ENCODE measurements at places on chromosomes 5 and 9.

GRCh38 chr9:94881023-94881422 is 154.5 kb downstream of the AOPEP start:
- no peak overlapping the region for H3K4me3 ChIP-seq
- no peak overlapping the region for H3K27ac ChIP-seq
- peaks cover 3% of the 10 kb centered on the region for H3K36me3 ChIP-seq

DNA sequence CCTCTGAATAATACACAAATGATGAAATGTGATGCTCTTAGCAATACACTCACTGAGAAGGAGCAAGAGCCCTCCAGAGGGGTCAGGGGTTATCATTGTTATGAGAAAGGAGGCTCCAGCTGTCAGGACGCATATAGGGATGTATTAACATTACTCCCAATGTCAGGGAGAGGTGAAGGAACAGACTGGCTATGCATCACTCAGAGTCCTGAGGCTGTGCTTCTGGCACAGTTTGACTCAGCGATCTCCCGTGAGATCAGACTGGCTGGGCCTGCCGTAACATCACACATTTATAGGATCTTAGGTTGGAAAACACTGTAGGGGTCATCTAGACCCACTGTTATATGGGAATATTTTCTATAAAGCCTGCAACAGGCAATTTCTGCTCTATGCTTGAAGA is 226.5 kb upstream of the GLRA1 start:
- DNase-seq = no peak
- no peak overlapping the region for H3K4me3 ChIP-seq
- no peak overlapping the region for H3K27ac ChIP-seq
- peaks cover 7% of the 10 kb centered on the region for H3K27me3 ChIP-seq

DNA sequence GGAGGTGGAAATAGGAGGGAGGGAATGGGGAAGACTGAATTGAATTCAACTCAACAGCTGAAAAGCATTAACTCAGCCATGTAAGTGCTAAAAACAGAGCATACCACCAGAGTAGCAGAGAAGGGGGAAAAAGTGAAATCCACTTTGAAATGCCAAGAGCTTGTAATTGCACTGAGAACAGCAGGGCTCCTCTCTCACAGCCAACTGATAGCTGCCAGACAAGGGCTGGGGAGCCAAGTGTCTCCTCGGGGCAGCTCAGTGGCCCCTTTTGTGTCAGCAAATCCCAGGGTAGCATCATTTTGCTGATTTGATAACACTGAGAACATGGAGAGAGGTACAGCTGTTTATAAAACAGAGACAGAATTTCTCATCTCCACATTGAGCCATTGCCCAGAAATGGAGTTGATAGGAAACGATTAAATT is 182.5 kb downstream of the FRMD3 start:
- no peak overlapping the region for H3K4me3 ChIP-seq
- no peaks in the 10 kb centered on the region for H3K36me3 ChIP-seq
- H3K27me3 ChIP-seq = no peaks in the 10 kb centered on the region
- H3K4me1 ChIP-seq = no peaks in the 10 kb centered on the region
- DNase-seq = no peak
- no peak overlapping the region for H3K27ac ChIP-seq

DNA sequence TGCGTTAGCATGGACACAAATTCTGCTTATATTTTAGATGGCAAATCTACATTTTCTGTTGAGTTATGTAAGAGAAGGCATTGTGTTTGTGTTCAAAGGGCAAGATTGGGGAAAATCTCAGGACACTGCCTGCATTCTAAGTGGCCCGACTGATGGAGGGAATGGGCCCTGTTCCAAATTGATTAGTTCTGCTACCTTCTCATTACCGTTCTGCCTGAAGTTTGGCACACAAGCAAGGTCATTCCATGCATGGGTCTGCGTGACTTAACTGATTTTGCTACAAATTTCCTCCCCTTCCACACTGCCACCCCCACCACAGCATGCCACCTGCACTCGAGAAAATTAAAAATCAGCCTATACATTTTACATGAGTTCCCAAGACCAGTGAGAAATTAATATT is 409.9 kb downstream of the BRINP1 start:
- H3K27me3 ChIP-seq = no peaks in the 10 kb centered on the region
- DNase-seq = no peak
- no peaks in the 10 kb centered on the region for H3K36me3 ChIP-seq
- H3K27ac ChIP-seq = no peak overlapping the region

- peaks cover 22% of the 10 kb centered on the region for H3K36me3 ChIP-seq
- H3K4me3 ChIP-seq = no peak overlapping the region
- DNase-seq = no peak
- H3K27me3 ChIP-seq = peaks cover 3% of the 10 kb centered on the region
- H3K4me1 ChIP-seq = peaks cover 72% of the 10 kb centered on the region
Observed at GRCh38 chr5:59097712-59098111, 514.8 kb downstream of the RAB3C start.

GRCh38 chr9:84387821-84388220 is 47.3 kb upstream of the SLC28A3 start:
- H3K36me3 ChIP-seq = no peaks in the 10 kb centered on the region
- no peak for DNase-seq
- H3K27ac ChIP-seq = no peak overlapping the region
- H3K4me1 ChIP-seq = no peaks in the 10 kb centered on the region

DNA sequence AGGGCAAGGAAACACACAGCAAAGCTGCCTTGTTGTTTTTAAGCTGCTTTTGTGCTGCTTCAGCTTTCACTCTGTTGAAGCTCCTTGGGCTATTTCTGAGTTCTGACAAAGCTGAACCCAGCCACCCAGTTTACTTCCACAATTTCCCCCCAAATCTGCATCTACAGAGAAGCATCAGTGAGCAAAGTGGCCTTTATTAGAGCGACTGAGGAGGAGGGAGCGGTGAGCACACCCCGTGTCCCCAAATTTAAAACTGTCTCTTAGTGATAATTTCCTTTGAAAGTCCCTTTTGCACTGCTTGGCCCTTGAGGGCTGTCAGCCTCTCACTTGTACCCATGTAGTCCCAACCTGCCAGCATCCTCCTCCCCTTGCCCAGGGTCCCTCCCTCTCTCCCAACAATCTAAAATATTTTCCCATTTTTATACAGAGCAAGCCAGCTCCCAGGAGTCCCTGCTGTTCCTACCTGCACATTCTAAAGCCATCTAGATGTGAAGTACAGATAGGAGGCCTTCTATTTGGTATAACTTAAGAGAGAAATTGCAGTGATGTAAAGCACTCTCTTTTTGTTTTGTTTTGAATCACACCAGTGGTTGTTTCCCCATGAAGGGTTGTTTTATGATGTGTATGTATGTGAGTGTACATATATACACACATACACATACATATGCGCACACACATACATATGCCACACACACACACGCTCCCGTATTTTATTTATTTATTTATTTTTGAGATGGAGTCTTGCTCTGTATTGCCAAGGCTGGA is 313.5 kb downstream of the TLE4 start:
- H3K27ac ChIP-seq = no peak overlapping the region
- H3K4me3 ChIP-seq = no peak overlapping the region
- H3K4me1 ChIP-seq = peaks cover 47% of the 10 kb centered on the region
- peaks cover 7% of the 10 kb centered on the region for H3K27me3 ChIP-seq
- H3K36me3 ChIP-seq = peaks cover 2% of the 10 kb centered on the region

DNA sequence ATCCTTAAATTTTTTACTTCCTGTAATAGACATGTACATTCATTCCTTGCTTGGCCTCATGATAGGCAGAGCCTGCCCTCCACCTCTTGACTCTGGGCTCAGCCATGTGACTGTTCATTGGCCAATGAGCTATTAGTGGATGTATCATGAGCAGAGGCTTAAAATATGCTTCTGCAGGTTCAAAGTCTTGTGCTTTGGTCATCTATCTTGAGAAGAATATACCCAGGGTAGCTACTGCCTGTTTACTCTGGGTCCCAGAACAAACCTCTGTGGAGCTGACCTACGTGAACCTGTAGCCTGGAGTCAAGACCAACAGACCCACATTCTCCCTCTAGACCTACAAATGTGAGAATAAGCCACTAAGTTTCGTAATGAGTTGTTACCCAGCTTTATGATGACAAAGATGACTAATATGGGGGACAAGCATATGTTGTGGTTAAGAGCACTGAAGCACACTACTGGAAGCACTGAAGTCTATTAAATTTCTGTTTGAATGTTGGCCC is 244.4 kb downstream of the MAST4 start:
- peak overlapping the region; percentile 85 for H3K27ac ChIP-seq
- H3K4me1 ChIP-seq = peaks cover 54% of the 10 kb centered on the region
- no peaks in the 10 kb centered on the region for H3K27me3 ChIP-seq
- DNase-seq = peak; percentile 36
- peaks cover 20% of the 10 kb centered on the region for H3K36me3 ChIP-seq

DNA sequence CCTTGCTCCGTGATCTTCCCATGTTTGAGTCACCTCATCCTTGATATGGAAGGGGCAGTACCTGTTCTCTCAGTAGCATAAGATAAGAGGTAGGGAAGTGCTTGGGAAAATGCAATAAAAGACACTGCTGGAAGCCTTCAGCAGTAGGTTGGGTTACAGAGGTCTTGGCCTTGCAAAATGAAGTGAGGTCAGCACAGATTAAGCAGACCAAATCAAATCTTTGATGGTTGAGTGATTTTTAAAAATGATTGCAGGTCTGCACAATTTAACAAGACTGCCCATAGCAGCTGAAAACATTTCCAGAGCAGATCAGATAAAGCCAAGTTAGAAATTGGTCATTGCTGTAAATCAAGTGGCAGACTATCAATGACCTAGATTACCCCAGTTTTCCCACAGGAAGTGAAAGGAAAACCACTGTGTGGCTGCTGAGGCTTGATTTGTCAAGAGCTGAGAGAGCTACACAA is 32.9 kb downstream of the PALM2AKAP2 start:
- H3K36me3 ChIP-seq = no peaks in the 10 kb centered on the region
- no peaks in the 10 kb centered on the region for H3K4me1 ChIP-seq
- H3K4me3 ChIP-seq = no peak overlapping the region
- peaks cover 22% of the 10 kb centered on the region for H3K27me3 ChIP-seq
- DNase-seq = no peak
- no peak overlapping the region for H3K27ac ChIP-seq

DNA sequence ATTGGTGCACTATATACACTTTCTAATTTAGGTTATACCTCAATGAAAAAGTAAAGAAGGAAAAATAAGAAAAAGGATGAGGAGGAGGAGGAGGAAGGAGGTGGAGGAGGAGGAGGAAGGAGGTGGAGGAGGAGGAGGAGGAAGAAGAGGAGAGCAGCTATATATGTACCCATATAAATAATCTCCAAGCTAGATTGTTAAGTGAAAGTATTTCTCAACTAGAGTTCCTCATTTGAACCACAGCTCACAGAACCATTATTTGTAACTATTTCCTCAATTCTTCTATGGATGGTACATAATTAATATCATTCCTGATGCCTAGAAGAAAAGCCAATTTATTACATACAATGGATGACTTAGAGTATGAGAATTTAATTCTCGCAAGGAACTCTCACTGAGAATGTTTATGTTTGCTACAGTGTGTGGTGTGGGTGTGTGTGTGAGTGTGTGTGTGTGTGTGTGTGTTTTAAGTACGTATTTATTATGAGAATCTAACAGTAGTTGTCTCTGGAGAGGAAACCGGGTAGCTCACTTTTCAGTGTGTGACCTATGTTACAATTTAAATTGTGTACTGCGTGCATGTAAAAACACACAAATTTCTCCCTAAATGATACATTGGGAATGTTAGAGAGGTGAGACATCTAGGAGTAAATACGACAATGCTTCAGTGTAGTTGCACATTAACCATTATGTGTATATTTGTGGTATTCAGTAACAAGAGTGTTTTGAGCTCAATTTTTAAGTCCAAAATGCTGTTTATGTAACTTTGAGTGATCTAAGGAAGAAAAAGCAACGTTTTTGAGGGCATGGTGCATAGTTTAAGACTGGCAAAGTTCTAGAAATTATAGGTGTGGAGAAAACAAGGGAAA is 20.2 kb upstream of the NREP start:
- DNase-seq = no peak
- H3K36me3 ChIP-seq = no peaks in the 10 kb centered on the region
- H3K27me3 ChIP-seq = peaks cover 31% of the 10 kb centered on the region
- H3K27ac ChIP-seq = no peak overlapping the region

- peaks cover 77% of the 10 kb centered on the region for H3K27me3 ChIP-seq
- H3K4me1 ChIP-seq = peaks cover 16% of the 10 kb centered on the region
- peak within 1 kb of the TSS; percentile 89 for H3K4me3 ChIP-seq
- DNase-seq = peak; percentile 58
- peaks cover 3% of the 10 kb centered on the region for H3K36me3 ChIP-seq
Observed at GRCh38 chr5:176609724-176610434, at the start of gene GPRIN1. Gene GPRIN1 (minus strand): TSS chr5:176610156. CDS start chr5:176599834, 10,322 bp downstream.

DNA sequence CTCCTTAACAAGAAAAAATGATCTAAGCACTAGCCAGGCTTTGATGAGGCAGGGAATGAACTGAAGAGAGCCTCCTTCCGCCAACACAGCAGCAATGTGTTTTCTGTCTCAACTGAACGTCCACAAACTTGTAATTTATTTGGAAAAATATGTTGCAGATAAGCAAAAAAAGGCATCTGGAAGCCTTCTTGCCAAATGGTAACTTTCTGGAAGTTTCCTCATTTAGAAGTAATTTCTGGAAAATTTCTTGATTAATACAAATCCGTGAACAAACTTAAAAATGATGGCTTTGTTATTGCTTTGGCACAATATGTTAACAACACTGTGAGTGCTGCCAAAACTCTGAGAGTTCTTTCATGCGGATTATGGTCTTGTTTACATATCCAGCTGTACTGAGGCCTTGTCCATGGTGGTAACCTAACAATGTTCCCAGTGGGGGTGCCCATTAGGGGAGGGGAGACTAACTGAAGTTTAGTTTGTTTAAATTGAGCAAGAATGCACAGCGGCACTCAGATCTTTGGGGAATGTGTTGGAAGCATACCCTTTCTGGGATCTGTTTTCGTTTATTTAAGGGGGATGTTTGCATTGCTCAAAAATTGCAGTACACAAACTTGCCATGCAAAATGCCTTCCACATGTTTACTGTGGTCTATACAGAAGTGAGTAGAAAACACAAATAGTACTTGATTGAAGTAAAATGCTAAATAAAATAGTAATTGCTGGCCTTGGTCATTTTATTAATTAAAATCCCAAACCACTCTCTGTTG is 334.7 kb downstream of the NR2F1-AS1 start:
- no peak overlapping the region for H3K27ac ChIP-seq
- no peak for DNase-seq
- H3K36me3 ChIP-seq = no peaks in the 10 kb centered on the region
- H3K4me1 ChIP-seq = no peaks in the 10 kb centered on the region

- no peaks in the 10 kb centered on the region for H3K4me1 ChIP-seq
- no peaks in the 10 kb centered on the region for H3K36me3 ChIP-seq
- no peak for DNase-seq
- H3K4me3 ChIP-seq = no peak overlapping the region
Observed at GRCh38 chr5:122661496-122662180, 113.2 kb upstream of the SNX2 start.

DNA sequence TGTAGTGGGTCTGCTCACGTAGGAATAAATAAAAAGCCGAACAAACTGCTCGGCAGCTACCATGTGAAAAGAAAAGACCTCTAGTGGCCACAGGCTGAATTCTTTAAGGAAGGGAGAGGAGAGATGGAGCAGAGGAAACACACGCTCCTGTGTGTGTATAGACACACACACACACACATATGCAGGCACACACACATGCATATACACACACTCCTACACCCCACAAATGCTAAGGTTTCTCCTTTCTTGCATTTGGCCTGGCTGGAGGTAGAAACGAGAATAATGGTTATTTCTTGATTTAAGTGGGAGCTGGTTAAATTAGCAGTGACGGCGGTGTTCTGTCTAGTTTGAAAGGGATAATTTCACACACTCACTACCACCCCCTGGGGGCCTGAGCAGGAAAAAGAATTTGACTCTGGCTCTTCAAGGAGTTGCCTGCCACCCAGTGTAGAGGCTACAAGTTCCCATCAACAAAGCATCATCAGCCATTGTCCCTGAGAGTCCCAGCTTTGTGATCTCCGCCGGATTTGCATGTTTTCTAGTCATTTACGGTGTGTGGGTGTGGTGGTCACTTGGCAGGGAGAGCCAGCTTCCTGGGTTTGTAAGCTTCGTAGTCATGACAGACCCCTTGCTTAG is at the start of gene INSYN2B:
TSS of gene INSYN2B (minus strand) at position 78 of the 636 bp plus-strand sequence. CDS start 96,597 bp downstream, outside the sequence.
- no peaks in the 10 kb centered on the region for H3K27me3 ChIP-seq
- peaks cover 25% of the 10 kb centered on the region for H3K36me3 ChIP-seq

All from activated naive CD4-positive, alpha-beta T cell treated with anti-CD3 and anti-CD28 coated beads, Interleukin-2, amount 10 ng/mL, durations not matched to agents 7 days and 5 days (primary cell).